ENCODE measurements at places on chromosomes 6 and 20.
A peak's percentile ranks its signal among the peaks of the same experiment; 100 is the strongest.

DNA sequence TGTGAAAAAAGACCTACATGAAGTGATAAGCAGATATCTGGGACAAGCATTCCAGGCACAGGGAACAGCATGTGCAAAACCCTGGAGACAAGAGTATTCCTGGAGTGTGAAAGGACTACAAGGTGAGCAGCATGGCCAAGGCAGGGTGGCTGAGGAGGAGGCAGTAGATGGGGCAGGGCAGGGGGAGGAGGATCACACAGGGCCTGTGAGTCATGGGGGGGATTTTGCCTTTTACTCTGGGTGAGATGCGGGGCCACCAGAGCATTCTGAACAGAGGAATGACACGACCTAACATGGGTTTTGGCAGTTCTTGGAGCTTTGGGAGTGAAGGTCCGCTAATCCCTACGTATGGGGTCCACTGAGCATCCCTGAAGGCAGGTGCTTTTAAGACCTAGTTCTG, 69.8 kb upstream of the CCN6 start:
- no peak for DNase-seq

DNA sequence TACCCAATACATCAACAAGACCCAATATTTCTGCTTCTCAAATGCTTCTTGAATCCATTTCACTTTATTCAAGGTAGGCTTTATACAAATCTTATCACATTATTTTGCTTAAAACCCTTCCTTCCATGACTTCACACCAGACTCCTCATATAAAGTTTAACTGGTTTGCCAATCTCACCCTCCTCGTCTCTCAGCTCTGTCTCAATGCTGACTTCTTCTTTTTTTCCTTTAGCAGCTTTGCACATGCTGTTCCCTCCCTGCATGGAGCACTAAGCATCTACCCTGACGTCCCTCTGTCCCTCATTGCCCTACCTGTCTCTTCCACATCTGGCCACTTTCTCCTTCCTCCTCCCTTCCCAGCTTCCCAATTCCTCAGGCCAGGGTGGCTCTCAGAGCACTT, 31.4 kb downstream of the KCNK17 start:
- DNase-seq, result no peak

GRCh38 chr6:17865798-17866725, 121.4 kb downstream of the KIF13A start:
- DNase-seq, result peak; percentile 33

DNA sequence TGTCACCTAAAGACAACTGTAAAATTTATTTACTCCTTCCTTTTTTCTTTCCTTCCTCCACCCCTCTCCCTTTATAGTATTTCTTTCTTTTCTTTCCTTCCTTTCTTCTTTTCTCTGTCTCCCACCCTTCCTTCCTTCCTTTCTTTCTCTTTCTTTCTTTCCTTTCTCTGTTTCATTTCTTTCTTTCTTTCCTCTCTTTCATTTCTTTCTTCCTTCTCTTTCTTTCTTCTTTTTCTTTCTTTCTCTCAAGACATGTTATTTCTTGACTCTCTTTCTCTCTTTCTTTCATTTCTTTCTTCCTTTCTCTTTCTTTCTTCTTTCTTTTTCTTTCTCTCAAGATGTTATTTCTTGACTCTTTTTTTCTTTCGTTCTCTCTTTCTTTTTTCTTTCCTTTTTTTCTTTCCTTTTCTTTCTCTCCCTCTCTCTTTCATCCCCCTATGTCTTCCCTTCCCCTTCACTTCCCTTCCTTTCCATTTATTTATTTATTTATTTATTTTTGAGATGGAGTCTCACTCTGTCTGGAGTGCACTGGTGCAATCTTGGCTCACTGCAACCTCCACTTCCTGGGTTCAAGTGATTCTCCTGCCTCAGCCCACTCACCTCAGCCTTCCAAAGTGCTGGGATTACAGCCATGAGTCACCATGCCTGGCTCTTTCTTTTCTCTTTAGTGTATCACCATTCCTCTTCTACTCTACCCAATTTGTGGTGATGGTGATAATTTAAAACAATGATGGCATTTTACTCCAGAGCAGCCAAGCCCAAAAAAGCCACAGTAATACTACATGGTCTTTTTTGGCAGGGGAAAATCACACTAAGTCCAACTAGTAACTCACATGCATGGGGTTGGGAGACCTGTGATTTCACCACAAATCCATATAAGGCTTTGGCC, 188.2 kb downstream of the ADGRG6 start:
- DNase-seq, result no peak

- no peak for DNase-seq
Observed at GRCh38 chr6:27601668-27602254, 128.9 kb upstream of the ZNF184 start.

- no peak for DNase-seq
Observed at GRCh38 chr6:74368746-74369145, 672.7 kb downstream of the CD109 start.

DNA sequence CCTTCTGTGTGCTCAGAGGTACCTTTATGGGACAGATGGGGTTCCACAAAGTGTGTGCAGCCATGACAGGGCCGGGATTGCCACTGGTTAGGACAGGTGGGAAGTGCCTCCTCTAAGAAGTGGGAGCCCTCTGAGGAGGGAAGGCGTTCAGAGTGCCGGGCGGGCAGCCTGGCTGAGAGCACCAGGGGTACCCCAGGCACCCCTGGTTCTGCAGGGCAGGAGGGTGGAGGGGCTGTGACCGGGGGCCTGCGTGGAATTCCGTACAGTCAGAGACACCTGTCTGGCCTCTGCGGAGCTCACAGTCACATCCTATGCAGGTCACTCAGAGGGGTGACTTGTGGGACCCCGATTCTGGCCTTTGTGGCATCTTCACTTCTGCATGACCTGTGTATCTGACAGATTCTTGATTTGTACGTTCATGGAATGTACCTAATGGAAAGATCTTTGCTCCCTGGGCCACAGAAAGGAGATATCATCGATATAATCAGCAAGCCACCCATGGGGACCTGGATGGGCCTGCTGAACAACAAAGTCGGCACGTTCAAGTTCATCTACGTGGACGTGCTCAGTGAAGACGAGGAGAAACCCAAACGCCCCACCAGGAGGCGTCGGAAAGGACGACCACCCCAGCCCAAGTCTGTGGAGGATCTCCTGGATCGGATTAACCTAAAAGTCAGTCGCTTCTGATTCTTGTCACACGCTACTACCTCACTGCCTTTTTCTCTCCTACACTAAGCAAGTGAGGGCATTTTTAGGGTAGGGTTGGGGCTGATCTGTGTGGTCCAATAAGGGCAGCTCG, 190.9 kb downstream of the SASH1 start:
- DNase-seq, result peak; percentile 29

GRCh38 chr6:11231564-11232192, 790 bp downstream of the NEDD9 start:
- peak; percentile 43 for DNase-seq

DNA sequence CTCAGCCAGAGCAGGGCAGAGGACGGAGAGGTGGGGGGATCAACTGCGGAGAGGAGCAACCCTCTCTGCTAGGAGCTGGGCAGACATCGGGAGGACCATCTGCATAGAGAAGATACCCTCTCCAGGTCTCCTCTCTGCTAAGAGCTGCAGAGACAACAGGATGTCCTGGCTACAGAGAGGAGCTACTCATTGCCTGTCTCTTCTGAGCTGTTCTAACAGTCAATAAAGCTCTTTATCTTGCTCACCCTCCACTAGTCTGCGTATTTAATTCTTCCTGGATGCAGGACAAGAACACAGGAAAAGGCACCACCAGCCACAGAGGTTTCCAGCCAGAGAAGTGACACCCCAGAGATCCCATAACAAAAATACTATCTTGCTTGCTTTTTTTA, 871.1 kb upstream of the GJE1 start:
- DNase-seq, result no peak

GRCh38 chr20:31803552-31804291, 15.4 kb upstream of the MYLK2 start:
- no peak for DNase-seq

DNA sequence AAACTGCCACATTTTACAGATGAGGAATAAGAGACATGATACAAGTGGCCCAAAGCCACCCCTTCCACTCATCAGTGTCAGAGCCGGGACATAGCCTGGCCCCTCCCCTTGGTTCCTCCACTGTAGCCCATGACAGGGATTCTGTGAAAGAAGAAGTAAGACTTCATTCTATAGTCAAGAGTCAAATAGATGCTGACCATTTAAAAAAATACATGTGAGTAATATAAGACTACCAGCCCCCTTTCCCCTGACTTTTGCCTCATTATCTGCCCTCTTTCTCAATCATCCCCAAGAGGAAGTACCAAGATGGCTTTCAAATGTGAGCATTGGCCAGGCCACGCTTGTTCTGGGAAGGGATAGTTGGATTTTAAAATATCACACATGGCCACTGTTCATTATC, 57.8 kb upstream of the TAB2 start:
- DNase-seq, result no peak

DNA sequence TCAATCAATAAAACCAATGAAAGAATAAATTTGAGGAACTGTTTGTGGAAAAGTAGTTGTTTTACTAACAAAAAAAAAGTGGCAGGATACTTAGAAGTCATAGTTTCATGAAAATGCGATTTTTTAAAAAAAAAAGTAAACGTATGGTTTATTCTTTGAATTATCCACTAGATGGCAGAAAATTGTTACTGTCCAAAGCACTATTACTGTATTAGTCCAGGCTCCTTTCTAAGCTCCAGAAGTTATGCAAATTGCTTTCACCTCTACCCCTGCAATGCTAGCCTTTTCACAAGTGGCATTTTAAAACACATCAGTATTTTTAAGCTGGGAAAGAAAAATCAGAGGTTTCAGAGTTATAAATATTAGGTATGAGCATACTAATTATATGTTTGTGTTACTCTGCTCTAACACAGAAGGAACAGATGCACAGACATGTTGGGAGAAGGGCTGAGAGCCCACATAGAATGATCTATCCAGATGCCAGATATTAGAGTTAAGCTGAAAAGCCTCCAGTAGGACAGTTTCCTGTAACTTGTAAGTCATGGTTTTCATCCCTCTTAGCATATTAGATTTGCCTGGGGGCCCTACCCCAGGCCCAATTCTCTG, 63.9 kb downstream of the FHL5 start:
- peak; percentile 23 for DNase-seq

DNA sequence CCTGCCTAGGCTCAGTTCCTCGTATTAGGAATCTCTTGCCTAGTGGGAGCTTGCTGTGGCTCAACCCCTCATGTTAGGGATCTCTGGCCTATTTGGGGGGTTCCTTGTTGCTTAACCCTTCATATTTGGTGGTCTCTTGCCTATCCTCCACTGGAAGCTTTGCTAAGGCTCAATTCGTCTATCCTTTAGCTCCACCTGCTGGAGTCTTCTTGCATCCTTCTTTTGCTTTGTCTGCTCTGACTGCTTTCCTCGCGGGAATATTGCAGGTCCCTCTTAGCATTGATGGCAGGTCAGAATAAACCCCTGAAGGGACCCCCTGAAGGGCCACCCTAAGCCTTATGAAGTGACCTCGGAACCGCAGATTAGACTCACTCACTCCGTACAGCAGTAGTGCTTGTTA, 203.0 kb upstream of the TBX18 start:
- peak; percentile 52 for DNase-seq

DNA sequence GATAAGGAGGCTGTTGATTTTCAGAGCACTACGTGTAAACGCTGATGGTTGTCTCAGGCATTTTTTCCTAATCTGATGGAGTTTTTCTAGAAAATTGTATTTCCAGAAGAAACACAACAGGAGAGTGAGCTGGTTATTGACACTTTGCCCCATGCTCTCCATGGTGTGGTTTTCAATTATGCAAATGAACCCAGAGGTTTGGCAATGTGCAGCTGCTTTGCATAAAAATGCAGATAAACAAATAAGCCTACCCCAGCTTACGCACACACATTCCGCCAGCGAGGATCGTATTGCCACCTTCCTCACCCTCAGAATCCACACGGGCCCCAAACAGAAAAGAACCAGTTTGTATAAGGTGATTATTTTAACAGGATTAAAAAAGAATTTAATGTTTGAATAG, 45.1 kb upstream of the FRMD1 start:
- DNase-seq, result peak; percentile 14

- DNase-seq, result peak; percentile 73
Observed at GRCh38 chr6:2353412-2354137, 108.2 kb upstream of the GMDS start.

Measured in iPS-NIHi11 (cell line).